ENCODE measurements at places on chromosomes 5 and 9.

- no peak for DNase-seq
Measured at GRCh38 chr5:150492621-150493020, 15.3 kb upstream of the NDST1 start.

- DNase-seq: no peak
Measured at GRCh38 chr5:181070523-181070922, 30.5 kb downstream of the BTNL9 start.

DNA sequence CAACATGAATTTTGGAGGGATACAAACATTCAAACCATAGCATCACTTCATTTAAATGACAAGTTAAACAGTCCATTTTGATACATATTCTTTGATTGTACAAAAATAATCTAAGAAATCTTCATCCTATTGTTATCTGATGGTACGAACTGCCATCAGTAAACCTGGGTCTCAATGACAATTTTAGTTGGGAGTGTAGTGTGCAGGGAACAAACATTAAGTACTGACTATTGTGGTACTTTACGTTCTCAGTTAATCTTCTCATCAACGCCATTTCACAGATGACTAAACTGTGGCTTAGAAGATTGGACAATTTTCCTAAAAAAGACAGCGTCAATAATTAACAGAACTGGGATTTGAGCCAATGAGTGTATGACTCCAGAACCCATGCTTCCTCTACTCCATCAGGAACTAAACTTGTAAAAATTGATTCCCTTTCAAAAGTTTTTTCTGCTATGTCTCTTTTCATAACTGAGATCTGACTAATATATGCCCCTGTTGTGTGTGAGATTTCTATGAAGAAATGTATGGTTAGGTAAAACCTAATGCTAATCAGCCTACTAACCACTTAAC, 21.1 kb downstream of the TNPO1 start:
- no peak for DNase-seq

DNA sequence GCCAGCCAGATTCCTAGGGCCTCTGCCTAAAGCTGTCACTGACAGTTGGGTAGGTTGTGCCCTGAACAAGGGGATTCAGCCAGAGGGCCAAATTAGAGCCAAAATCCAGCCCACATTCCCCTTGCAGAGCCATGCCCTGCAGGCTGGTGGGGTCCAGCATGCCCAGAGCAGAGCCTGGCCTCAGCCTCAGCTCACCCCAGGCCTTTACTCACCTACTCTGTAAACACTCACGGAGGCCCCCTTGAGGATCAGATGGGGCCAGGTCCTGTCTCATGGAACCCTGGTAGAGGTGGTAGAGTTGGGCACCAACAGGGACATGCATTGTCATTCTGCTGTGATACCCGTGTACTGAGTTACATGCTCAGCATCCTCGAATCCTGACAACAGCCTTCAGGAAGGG, 74.9 kb downstream of the LMX1B start:
- DNase-seq: no peak

Measured in CD4-positive, alpha-beta T cell treated with Interleukin-1 beta for 1 hour (primary cell).